ENCODE measurements at places on chromosomes 7 and 10. TPM values are rescaled to one million over a fixed set of nuclear protein-coding genes. Genes with fewer than 3 reads are reported as not detected.
A peak's percentile ranks its signal among the peaks of the same experiment; 100 is the strongest.

DNA sequence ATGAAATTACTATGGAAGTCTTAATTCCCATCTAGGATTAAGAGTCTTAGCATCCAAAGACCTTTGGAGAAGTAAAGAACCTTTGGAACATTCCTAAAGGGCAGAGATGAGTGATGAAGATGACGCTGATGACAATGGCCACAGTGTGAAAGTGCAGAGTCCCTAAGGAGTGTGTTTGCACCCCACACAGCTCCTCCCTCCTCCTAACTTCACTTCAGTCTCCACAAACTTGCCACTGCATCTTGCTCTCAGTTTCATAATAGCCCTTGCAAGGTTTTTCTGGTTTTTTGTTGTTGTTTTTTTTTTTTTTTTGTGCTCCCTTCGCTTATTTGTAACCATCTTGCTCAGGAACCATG is 117.5 kb upstream of the ANLN start:
- no peak for DNase-seq

GRCh38 chr10:61166065-61166464 is 222.1 kb upstream of the RHOBTB1 start:
- DNase-seq: no peak

DNA sequence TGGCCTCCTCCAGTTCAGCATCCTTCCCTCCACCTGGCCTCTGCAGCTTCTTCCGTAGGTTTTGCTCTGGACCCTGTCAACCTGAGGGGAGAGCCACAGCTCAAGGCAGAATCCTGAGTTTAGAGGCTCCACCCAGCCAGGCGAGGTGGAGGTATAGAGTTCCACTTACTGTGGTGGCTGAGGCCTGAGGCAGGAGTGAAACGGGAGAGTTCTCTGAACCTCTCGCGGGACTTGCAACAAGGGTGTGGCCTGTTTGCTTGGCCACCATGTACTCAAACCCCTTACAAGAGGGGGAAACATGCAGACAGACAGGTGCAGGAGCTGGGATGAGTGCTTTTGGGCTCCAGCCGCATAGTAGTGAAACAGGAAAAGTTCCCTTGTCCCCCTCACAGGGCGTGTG is 154.0 kb upstream of the C7orf33 start:
- DNase-seq: no peak

GRCh38 chr10:28391283-28391682 is 88.4 kb upstream of the MPP7 start:
- DNase-seq: peak; percentile 51

GRCh38 chr10:52477305-52477704 is 163.2 kb downstream of the DKK1 start:
- no peak for DNase-seq

DNA sequence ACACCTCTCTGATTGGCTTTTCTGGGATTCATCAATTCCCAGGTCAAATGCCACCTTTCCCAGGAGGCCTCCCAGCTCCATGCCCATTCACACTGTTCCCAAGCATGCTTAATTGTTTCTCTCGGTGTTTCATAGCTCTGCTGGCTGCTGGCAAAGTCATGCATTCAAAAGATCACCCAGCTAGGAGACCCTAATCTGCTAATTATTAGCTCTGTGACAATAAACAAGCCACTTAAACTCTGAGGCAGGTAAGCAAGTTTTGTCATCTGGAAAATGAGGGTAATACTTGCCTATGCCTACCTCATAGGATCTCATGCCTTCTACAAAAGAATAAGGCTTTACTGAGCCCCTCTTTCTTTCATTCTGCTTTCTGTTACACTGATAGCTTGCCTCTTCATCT is 828 bp upstream of the KEL start:
- no peak for DNase-seq

The CYP2W1 gene
- not detected for total RNA-seq

GRCh38 chr7:112740667-112741066 is 49.5 kb downstream of the TMEM168 start:
- no peak for DNase-seq

The SYPL1 gene
- total RNA-seq: 88.1 TPM

DNA sequence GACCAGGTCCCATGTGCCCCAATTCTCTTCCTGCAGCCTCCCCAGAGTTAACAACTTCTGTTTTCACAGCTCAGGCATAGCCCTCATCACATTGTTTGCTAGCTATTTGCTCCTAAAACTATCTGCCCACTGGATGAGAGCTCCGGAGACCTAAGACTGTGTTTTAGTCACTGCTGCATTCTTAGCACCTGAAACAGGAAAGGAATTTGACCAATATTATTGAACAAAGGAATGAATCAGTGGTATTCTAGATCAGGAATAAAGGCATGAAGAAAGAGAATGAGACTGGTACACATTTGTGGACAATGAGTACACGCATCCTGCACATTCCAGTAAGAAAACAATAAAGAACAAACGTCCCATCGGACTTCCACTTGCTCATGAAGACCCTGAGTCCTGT is 54.8 kb downstream of the PPP1R17 start:
- no peak for DNase-seq

The ERVW-1 gene
- total RNA-seq: not detected

The DPP6 gene
- total RNA-seq: not detected

DNA sequence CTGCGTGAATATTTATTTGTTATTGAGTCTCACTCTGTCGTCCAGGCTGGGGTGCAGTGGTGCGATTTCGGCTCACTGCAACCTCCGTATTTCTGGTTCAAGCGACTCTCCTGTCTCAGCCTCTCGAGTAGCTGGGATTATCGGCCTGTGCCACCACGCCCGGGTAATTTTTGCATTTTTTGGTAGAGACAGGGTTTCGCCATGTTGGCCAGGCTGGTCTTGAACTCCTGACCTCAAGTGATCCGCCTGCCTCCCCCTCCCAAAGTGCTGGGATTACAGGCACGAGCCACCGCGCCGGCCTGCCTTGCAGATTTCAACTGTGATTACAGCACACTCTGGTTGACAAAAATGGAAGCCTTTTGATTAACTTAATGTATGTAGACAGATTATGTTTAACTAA is 730.0 kb upstream of the VSTM2A start:
- DNase-seq: no peak

The DNAH11 gene
- under 0.01 TPM for total RNA-seq

GRCh38 chr10:35731828-35732227 is 89.7 kb upstream of the FZD8 start:
- no peak for DNase-seq

GRCh38 chr10:47027108-47027783 is 116.0 kb downstream of the PTPN20 start:
- DNase-seq: no peak

The ADO gene
- 45.6 TPM for total RNA-seq

The ANXA8L1 gene
- not detected for total RNA-seq

The C10orf67 gene
- 0.19 TPM for total RNA-seq

- DNase-seq: peak; percentile 52
These were observed 82.7 kb downstream of the CPXM2 start for GRCh38 chr10:123808906-123809305.

DNA sequence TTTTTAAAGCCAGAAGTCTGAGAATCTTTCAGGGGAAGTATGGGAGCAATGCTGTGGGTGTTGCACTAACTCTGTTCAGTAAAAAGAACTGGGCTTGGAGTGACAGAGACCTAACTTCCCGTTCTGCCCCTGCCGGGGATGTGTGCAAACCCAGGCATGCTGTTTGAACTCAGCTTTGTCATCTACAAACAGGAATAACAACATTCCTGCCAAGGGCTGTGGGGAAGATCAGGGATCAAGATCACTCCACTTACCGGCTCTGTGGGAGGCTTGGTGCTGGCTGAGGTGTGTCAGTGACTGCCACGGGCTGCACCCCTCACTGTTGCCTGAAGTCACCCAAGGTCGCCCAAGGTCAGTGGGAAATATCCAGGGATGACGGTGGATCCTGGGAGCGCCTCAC is 23.1 kb upstream of the DRGX start:
- no peak for DNase-seq

DNA sequence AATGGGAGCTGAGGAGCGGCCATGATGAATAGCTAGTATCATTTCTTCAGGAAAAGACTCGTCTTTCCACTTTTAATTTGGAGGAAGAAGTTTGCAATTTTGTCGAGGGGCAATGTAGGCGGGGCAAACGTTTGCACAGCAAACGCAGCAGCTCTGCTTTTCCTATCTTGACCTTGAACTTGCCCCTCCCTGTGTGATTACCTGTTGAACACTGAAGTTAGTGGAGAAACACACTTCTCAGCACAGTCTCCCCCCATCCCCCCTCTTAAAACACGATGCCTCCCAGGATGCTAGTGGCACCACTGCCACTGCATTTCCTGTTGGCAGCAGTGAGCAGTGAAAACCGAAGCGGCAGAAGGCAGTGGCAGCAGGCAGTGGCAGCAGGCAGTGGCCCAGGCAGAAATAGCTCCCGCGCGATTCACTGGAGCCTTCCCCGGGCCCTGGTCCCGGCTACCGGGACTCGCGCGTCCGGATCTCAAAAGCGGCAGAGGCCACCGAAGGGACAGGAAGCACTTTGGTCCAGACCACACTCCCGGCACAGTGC is at the start of gene EPDR1:
Gene EPDR1 (plus strand): TSS at position 336 of the 544 bp plus-strand sequence. CDS start 300 bp downstream, outside the sequence.
- peak; percentile 89 for DNase-seq

GRCh38 chr7:25250386-25250785 is 22.1 kb upstream of the NPVF start:
- no peak for DNase-seq

DNA sequence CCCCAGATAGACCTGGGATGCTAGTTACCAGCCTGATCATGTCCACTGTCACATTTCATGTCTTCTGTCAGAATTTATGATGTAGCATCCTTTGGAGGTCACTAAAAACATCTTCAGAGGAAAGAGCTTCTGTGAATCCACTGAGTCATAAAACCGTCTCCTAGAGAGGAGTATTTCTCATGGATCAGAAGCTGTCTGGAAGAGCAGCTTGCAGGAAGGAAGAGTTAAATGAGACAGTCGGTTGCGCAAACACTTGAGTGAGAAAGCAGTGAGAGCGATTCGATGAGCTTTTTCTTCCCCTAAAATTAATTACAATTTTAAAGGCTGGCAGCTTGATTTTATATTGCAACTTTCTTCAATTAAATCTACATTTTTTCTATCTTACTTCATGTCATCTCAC is 47.2 kb upstream of the WDR11 start:
- DNase-seq: no peak

- DNase-seq: peak; percentile 31
These were observed 148.8 kb upstream of the AGR3 start for GRCh38 chr7:17030559-17030958.

GRCh38 chr10:29810816-29811215 is 176.0 kb upstream of the SVIL start:
- no peak for DNase-seq

The AKR1B1 gene
- 146 TPM for total RNA-seq

The MUC12 gene
- 2.8 TPM for total RNA-seq

DNA sequence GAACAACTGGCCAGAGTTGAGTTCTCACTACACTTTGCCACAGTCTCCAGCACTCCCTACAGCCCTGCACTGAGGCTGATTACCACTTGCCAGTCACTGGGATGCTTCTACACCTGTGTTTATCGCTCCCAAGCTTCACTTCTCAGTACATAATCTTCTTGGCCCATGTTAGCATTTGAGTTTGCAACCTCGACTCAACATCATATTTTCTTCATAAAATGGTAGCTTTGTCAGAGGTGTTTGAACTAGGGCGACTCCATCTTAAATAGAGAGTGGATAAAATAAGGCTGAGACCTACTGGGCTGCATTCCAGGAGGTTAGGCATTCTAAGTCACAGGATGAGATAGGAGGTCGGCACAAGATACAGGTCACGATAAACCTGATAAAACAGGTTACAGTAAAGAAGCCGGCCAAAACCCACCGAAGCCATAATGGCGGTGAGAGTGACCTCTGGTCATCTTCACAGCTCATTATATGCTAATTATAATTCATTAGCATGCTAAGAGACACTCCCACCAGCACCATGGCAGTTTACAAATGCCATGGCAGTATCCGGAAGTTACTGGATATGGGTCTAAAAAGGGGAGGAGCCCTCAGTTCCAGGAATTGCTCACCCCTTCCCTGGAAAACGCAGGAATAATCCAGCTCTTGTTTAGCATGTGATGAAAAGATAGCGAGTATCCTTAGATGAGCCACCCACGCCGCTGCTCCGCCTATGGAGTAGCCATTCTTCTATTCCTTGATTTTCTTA is 105.8 kb upstream of the KLF6 start:
- DNase-seq: no peak

DNA sequence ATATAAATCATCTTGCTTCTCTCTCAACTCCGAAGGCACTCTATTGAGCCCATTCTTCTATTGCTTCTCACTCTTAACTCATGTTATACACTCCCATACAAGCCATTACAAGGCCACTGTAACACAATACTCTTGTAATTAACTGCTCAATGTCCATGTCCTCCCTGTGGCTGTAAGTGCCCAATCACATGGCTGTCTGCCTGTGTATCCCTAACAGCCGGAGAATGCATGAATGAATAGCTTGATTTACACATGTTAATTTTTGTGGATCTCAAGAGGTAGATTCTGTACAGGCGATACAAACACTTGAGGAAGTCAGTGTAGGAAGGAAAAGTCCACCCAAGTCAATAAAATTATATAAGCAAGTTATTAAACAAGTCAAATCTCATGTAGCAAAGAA is 215.6 kb downstream of the DOCK4 start:
- no peak for DNase-seq

The CACNB2 gene
- not detected for total RNA-seq

The UCN3 gene
- total RNA-seq: not detected

GRCh38 chr7:135253851-135254771 is 20.5 kb downstream of the STRA8 start:
- peak; percentile 95 for DNase-seq

The CRYGN gene
- total RNA-seq: not detected

The ZNF775 gene
- total RNA-seq: 12.1 TPM

DNA sequence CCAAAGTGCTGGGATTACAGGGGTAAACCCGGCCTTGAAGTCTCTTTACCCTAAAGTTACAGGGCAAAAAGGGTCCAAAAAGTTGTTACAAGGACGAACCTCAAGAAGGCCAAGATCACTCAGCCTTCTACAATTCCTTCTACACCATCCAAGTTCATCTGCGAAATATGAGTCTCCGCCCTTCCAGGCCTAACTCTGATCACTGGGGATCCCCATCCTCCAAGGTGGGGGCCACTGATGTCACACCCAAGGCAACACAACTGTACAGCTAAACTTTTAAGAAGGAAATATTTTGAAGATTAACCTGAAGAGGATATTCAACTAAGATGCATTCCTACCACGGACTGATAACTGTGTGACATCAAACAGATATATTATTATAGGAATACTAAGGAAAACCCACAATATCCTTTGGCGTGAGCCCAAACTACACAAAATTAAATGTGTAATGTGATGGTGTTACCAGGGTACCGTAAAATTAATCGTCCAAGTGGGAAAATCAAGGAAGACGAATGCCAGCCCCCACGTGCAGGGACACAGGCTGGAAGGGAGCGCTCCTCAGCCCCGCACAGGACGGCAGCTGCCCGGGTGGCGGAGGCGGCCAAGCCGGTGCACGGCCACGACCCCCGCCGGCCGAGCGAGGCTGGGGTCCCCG is 1.0 kb downstream of the PAXIP1 start:
- peak; percentile 40 for DNase-seq

GRCh38 chr7:81029511-81029910 is 110.7 kb upstream of the SEMA3C start:
- DNase-seq: peak; percentile 93

Measured in LHCN-M2 (cell line).